ENCODE measurements at places on chromosomes 2 and 18.

- DNase-seq, result no peak
Observed at GRCh38 chr2:187500585-187501359, 52.7 kb upstream of the CALCRL start.

- DNase-seq, result no peak
Observed at GRCh38 chr18:69000366-69000765, 202.5 kb downstream of the CCDC102B start.

- DNase-seq, result peak; percentile 95
Observed at GRCh38 chr2:26345545-26346453, at the start of gene SELENOI. TSS of gene SELENOI (plus strand) at chr2:26346143. CDS start at chr2:26346233, 90 bp downstream.

- no peak for DNase-seq
Observed at GRCh38 chr2:60148716-60149115, 404.7 kb downstream of the BCL11A start.

DNA sequence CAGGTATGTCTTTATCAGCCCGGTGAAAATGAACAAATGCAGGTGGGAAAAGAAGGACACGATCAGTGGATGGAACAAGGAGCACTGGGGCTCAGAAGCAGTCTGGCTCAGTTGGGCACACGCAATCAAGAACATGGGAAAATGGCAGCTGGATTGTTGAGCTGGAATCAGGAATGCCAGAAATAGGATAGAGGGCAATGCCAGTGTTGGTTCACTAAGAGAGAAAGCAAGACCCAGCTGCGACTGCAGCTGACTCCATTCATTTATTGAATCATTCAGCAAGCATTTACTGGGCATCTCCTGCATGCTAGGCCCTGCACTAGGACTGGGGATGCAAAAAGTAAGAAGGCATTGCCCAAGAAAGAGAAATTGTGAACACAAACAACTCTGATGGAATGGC lies 13.6 kb upstream of the TTR start:
- DNase-seq, result no peak

GRCh38 chr2:10919771-10920621 lies 8.3 kb downstream of the KCNF1 start:
- DNase-seq, result peak; percentile 59

GRCh38 chr18:34752056-34752455 lies 42.0 kb downstream of the DTNA start:
- DNase-seq, result no peak

- no peak for DNase-seq
Observed at GRCh38 chr2:84844141-84844540, 36.7 kb downstream of the TRABD2A start.

DNA sequence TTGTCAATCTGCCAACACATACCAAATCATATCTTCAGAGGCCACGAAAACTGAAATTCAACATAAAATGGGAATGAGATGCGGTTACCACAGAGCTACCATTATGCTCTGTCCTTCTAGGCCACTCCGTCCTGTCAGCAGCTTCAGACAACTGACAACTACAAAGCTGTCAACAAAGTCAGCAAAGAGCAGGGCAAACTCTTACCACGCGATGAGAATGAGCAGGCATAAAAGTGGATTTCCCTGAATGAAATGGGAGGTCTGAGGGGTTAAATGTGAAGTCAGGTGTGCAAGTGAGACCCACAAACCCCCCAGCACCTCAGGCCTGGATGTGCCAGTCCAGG lies 130.1 kb downstream of the LNPK start:
- DNase-seq, result no peak

GRCh38 chr2:287911-288757 lies at the start of gene ALKAL2:
TSS of gene ALKAL2 (minus strand) at chr2:288091. CDS start at chr2:287835, 256 bp downstream.
- no peak for DNase-seq

GRCh38 chr2:219037783-219038499 lies 3.4 kb downstream of the CFAP65 start:
- no peak for DNase-seq

- DNase-seq, result no peak
Observed at GRCh38 chr18:74155276-74155675, 7.0 kb downstream of the TIMM21 start.

DNA sequence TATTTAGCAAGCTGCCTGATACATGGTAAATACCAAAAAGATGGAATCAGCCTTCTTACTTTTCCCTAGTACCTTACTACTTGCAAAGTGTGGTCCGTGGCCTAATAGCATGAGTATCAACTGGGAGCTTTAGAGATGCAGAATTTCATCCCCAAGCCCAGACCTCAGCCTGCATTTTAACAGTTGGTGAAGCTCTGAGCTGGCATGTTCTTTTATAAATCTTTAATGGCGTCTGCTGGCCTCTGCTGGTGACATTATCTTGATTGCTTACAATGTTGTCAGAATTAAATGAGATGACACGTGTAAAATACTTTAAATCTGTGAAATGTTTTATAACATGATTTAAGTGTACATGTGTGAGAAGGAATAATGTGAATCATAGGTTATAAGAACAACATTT lies 115.1 kb upstream of the NOSTRIN start:
- no peak for DNase-seq

GRCh38 chr18:59571902-59572301 lies 125.3 kb downstream of the CCBE1 start:
- no peak for DNase-seq

DNA sequence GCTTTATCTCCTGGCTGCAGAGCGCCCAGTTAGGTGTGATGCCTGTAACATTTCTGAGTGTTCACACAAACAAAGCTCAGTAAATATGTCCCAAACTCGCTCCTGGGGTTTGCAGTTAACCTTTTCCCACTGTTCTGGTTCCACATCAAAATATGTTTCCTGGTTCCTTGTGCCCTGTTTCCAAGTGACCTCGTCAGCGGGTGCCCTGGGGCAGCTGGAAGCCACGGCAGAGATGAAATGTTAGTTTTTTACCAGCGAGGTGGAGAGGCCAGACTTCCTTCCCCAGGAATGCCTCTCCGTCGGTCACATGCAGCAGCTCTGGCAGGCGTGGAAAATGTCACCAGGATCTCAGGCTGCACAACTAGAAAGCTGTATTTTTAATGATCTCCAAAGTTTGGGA lies 18.2 kb downstream of the NFATC1 start:
- no peak for DNase-seq

GRCh38 chr18:74019864-74020263 lies 127.8 kb downstream of the FBXO15 start:
- no peak for DNase-seq

GRCh38 chr2:68099260-68099659 lies 36.5 kb upstream of the C1D start:
- no peak for DNase-seq

GRCh38 chr2:223590964-223591363 lies 11.2 kb downstream of the SCG2 start:
- peak; percentile 22 for DNase-seq

GRCh38 chr2:85605406-85606115 lies 3.1 kb upstream of the TMEM150A start:
- DNase-seq, result no peak

DNA sequence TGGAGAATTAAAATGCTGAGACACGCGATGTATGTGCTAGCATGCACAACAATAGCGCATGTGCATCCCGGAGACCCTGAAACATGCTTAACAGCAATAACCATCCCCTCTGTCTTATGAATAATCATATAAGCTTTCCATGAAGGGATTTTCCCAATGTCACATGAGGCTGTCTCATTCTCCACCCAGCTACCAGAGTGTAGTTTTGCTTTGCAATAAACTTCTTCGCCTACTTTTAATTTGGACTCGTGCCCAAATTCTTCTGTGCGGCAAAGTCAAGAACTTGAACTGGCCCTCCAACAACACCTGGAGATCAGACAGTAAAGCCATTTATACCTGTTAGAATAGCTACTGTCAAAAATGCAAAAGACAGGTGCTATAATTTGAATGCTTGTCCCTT lies 15.5 kb downstream of the LYG1 start:
- DNase-seq, result no peak

DNA sequence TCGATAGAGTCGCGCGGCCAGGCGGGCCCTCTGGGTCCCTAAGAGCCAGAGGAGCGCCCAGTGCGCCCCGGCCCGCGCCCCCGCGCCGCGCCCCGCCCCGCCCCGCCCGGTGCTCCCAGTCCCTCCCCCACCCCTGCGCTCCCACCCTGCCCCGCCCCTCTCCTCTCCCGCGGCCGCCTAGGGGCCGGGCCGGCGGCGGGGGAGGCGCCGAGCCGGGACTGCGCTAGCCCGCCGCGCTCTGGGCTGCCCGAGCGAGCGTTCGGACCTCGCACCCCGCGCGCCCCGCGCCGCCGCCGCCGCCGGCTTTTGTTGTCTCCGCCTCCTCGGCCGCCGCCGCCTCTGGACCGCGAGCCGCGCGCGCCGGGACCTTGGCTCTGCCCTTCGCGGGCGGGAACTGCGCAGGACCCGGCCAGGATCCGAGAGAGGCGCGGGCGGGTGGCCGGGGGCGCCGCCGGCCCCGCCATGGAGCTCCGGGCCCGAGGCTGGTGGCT lies at the start of gene GPC1:
GPC1 (plus strand) TSS at position 207 of the 491 bp plus-strand sequence; CDS start at position 463, 256 bp downstream.
- no peak for DNase-seq

DNA sequence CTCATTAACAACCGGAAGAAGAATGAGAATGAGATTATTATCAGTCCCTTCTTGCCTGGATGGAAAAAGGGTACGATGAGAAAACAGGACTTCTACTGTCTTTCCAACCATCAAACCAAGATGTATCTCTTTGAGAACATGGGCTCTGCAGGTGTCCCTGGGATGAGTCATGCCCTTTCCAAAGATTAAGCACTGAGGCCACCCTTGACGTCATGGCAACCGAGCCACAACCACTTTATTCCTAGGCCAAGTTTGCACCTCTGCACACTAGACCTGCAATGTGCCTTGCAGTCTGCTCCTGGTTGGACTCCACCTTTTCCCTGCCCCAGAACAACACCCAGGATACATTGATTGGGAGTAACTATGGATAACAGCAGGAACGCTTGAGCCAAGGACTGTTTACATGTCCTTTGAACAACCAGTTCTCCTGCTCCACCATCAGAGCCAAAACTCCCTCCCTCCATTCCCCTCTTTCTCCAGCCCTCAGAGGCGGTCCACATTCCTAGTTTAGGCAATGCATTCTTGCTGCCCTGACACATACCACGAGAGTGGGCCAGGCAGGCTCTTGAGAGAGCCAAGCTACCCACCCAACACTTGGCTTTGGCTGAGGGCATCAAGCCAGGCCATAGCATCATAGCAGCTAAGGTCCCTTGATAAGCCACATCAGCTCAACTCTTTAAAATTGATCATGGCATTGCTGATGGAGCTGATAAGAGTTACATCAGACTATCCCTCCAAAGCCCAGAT lies 310.7 kb downstream of the TNS1 start:
- no peak for DNase-seq

- no peak for DNase-seq
Observed at GRCh38 chr2:215883799-215884198, 129.6 kb downstream of the MREG start.

GRCh38 chr2:106163948-106164545 lies 30.1 kb downstream of the UXS1 start:
- DNase-seq, result no peak

DNA sequence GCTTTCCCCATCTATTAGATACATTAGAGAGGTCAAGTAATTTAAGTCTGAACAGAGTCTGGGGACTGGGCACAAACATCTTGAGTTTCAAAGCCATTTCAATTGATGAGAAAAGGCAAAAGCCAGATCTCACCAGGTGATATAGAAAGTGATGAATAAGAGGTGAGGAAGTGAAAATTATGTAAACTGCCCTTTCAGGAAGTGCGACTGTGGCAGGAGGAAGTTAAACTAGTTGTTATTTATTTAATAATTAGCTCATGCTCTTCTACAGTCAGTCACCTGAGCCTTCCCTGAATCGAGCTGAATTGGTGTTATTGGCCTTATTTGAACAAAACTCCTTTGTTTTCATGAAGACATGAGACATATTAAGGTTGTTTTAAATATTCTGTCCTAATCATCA lies 115.1 kb downstream of the CDH20 start:
- no peak for DNase-seq

DNA sequence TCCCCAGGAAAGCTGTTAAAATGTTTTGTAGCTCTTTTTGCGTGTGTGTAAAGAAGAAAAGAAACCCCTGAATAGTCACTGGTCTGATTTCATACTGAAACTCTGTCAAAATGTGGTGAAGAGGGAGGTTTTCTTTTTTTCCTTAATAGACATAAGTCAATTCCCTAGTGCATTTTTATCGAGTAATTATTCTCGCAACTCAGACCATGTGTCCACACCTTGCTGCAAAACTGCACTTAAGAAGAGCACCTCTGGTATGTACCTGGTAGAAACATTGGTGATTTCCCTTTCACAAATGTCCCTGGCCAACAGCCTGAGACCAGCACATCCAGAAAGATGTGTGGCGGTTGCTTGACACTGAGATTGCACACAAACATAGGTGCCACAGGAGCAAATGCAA lies 159.9 kb downstream of the ZNF521 start:
- no peak for DNase-seq

- DNase-seq, result no peak
Observed at GRCh38 chr18:54086863-54087262, 137.6 kb downstream of the MBD2 start.

- no peak for DNase-seq
Observed at GRCh38 chr2:214960677-214961076, 151.2 kb upstream of the BARD1 start.

- no peak for DNase-seq
Observed at GRCh38 chr2:157470321-157470720, 26.4 kb upstream of the CYTIP start.

DNA sequence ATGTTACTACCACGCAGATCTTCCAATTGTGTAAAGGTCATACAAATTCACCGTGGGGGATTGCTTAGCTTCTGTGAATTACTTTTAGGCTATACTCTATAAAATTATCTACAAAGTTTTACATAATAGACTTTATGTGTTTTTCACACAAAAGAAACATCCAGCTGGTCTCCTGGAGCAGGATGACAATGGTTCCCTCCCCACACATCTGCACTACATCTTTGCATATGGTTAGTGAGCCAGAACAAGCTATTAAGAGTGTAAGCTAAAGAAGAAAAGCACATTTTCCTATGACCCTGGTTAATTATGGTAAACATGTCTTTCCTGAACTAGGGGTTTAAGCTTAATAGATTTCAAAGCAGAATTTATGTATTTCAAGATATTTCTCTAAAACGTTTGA lies 295.1 kb downstream of the ASXL3 start:
- DNase-seq, result no peak

GRCh38 chr2:18123577-18123976 lies 245.1 kb downstream of the KCNS3 start:
- DNase-seq, result no peak

- DNase-seq, result no peak
Observed at GRCh38 chr2:96100893-96101304, 15.5 kb downstream of the ADRA2B start.

DNA sequence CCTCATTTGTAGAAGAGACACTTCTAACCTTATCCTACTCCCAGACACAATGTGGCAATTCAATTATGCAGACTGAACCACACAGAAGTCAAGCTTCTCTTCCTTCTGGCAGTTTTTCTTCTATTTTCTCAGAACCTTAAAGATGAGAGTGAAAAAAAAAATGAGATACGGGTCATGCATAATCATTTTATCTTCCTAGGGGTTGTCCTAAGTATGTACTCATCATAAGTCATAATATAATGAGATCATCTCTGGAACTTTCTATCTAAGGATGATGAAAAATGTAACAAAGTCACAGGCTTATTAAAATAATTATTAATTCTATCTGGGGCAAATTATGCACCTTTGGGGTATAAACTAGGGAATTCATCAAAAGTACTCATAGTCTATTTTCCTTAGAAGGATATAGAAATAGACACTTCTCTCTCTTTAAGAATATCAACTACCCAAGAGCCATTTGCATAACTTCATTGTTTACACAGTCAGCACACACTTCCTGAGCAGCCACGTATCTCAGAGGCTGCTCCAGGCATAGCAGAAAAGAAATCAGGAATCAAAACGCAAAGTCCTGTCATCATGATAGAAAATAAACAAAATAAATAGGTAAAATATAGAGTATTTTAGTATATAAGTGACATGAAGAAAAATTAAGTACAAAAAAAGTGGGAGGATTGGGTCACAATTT lies 345.9 kb upstream of the SPHKAP start:
- no peak for DNase-seq

Data from NCI-H2029 treated with DMSO at 0.1 percent for 48 hours (cell line).